H4 (cell line): ENCODE measurements at places on chromosomes 11 and 22. TPM values are rescaled to one million over a fixed set of nuclear protein-coding genes. Genes with fewer than 3 reads are reported as not detected.
A peak's percentile ranks its signal among the peaks of the same experiment; 100 is the strongest.

- no peak for DNase-seq
Measured at GRCh38 chr11:72621008-72621610, 53.1 kb downstream of the PDE2A start.

GRCh38 chr11:113982306-113982705, 7.4 kb downstream of the HTR3A start:
- DNase-seq, result no peak

DNA sequence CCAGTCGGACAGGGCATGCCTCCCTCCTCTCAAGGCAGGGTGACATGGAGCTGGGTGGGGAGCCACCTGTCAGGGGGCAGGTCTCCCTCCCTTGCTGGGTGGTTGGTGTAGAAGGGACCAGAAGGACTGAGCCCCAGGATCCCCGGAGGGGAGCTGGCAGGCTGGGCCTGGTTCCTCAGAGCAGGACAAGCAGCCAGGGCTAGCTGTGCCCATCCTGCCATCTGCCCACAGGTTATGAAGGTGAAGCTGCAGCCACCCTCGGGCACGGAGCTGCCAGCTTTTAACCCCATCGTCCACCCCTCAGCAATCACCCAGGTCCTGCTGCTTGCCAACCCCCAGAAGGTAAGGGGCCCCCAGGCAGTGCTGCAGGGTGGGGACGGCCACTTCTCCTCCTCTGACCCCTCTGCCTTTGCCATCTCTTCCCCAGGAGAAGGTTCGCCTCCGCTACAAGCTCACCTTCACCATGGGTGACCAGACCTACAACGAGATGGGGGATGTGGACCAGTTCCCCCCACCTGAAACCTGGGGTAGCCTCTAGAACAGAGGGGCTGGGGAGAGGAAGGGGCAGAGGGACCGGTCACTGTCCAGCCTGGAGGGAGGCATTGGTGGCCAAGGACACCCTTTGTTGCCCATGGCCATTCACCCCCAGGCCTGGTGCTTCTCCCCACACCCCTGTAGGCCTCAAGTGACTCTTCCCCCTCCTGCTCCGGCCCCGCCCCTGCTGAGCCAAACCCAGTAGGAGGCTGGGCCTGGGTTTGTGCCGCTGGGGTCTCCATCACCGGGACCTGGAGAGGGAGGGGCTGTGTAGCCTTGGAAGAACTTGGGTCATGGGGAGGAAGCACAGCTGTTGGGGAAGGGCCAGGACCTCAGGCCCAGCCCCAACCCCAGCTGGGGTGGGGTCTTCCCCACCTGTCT, 7.0 kb upstream of the SH3BP1 start:
- DNase-seq, result no peak

DNA sequence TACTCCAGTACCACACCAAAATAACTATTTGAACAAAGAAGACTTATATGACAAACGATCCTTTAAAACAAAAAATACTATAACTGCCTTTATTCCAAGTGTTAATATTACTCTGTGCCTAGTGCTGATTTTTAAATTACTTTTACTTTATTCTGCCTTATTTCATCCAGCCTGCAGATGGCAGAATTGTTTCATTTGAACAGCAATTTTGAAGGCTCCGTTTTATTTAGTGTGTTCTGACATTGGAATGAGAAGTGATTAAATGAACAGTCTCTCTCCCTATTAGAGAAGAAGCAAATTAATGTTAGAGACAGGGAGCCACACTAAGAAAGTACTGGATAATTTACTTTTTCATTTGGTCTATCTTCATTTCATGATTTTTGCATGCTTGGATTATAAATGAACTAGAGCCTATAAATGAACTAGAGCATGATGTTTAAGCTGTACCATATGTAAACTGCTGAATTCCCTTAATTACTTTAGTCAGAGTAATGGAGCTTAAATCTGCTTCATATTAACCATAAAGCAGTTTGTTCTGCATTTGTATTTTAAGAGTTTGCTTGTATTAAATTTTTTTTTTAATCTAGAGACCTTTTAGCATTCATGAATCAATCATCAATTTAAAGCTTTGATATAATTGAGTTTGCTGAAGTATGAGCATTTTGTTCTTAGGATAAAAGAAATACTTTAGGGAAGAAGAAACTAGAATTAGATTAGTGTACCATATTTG, 9.8 kb downstream of the PDHX start:
- peak; percentile 60 for DNase-seq

Gene SLC22A12
- not detected in 2 replicates for total RNA-seq

Gene MPZL2
- 1.0 and 1.7 TPM in 2 replicates for total RNA-seq

Gene GNAZ
- 2.3 and 3.4 TPM in 2 replicates for total RNA-seq

Gene ART1
- total RNA-seq, result not detected in 2 replicates
